ENCODE measurements at places on chromosomes 12 and 14.
A peak's percentile ranks its signal among the peaks of the same experiment; 100 is the strongest.

- DNase-seq, result no peak
Measured at GRCh38 chr12:32116897-32117296, 10.2 kb downstream of the BICD1 start.

- peak; percentile 55 for DNase-seq
Measured at GRCh38 chr14:91418387-91419043, 895 bp upstream of the CCDC88C start.

GRCh38 chr12:26047401-26048226, 77.2 kb downstream of the BHLHE41 start:
- DNase-seq, result no peak

- peak; percentile 81 for DNase-seq
Measured at GRCh38 chr14:75577729-75578101, 705 bp upstream of the FLVCR2 start.

GRCh38 chr12:104669851-104670337, 213.1 kb downstream of the CHST11 start:
- no peak for DNase-seq

DNA sequence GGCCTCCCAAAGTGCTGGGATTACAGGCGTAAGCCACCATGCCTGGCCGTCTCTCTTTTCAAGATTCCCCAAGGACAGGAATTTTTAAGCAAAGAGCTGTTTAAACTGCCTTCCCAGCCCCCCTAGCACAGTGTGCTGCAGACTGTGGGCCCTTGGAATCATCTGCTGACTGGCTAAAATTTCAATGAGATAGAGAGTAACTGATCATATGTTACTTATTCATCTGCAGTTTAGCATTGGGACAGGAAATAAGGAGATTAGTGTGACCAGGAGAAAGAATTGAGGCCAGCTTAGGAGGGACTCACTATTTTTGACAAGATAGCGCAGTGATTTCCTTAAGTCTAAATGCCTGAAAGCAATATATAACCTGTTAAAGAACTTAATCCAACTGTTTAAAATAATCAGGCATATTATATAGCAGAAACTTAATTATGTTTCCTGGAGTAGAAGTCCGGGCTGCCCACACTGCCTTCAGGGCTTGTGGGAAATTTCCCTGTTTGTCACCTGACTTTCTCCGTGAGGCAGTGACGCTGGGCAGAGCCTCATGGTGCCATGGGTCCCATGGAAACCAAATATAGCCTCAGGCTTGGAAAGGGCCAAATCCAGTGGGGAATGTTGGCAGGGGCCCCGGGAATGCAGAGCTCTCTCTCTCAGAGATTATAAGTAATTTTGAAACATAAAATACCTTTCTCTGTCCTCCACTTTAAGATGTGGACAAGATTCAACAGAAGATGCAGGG, 22.8 kb upstream of the CEBPE start:
- peak; percentile 18 for DNase-seq

- DNase-seq, result no peak
Measured at GRCh38 chr12:31386364-31386777, 60.4 kb upstream of the SINHCAF start.

DNA sequence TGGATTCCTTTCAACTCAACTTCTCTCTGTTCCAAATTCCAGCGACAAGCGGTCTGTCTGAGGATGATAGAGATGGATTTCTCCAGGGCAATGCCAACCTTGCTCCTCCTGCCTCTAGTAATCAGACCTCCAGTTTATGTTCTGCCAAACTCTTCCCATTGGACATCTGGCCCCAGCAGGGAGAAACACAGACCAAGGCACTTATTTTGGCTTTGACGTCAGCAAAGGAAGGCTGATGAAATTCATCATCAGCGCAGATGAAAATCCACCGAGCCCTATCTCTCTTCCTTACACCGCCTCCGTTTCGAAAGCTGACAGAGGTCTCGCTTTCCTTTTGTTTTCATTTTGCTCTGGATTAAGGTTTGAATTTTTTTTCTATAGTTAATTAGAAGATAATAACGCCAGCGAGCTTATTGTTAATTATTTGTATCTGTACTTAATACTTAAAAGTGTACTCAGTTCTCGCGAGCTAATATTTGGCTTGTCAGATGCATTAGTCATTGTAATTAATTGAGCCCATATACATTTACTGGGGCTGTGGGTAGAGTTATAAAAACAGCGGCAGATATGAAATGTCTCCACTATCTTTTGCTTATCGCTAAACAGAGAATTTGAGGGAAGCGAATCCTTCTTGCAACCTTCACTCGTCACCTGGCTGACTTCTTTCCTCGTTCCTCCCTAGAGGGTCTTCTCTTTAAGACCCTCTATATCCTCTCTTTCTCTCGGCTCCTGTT, 35.9 kb upstream of the MED13L start:
- no peak for DNase-seq

GRCh38 chr14:94679937-94680861, 68.0 kb downstream of the SERPINA3 start:
- no peak for DNase-seq

GRCh38 chr12:26297396-26298070, 102.2 kb downstream of the SSPN start:
- DNase-seq, result no peak

DNA sequence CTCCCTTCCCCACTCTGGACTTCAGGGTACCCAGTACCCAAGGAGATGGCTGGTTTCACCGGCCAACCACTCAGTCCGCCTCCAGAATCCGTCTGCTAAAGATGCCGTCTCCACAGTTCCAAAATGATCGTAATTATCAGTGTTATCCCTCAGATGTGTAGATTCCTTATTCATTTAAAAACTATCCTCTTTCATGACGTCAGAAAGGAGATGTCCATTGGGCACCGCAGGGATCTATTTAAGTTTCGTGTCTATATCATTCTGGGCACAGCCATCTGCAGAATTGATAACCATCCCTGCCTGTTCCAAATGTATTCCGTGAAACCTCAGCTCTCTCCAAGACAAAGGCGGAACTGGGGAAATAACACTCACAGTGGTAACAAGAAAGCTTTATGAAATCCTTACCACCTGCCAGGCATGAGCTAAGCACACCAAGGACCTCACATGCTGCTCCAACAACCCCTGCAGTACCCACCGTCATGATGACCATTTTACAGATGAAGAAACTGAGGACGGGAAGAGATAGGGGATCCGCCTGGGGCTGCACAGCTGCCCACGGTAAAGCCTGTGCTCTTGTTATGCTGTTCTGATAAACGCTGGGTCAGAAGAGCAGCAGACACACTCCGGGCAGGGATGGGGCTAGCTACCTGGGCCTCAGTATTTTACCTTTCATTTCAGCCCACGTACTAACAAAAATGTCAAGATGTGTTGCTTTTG, 90.0 kb downstream of the BCL11B start:
- DNase-seq, result no peak

- peak; percentile 68 for DNase-seq
Measured at GRCh38 chr12:49983892-49984291, 11.1 kb downstream of the AQP6 start.

- no peak for DNase-seq
Measured at GRCh38 chr14:69693145-69693544, 73.8 kb upstream of the SRSF5 start.
